ENCODE measurements at places on chromosomes 2 and 18.

DNA sequence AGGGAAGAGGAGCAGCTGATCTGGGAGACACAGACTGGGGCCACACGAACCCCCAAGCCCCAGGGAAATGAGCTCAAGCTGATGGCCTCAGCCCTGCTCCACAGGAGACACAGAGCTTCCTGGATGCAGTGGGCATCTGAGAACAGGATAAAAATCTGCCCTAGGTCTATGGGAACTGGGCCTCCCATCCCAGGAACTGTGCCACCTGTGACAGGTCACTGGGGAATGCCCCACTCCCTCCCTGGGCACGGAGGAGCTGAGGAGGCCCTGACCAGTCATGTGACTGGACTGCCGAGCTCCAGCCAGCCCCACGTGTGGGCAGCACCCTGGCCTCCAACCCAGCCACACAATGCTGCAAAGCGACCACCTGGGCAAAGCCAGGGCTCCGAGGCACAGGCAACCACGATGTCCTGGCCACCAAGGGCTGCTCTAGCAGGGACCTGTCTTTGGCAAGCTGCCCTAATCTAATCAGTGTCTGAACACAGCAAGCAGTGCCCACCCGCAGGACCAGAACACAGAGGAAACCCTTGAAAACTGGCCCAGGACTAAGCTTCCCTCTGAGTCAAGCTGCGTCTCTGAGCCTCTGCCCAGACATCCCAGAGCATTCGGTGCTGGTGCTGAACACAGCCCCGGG is 57.8 kb upstream of the ID2 start:
- no peak for ATAC-seq

DNA sequence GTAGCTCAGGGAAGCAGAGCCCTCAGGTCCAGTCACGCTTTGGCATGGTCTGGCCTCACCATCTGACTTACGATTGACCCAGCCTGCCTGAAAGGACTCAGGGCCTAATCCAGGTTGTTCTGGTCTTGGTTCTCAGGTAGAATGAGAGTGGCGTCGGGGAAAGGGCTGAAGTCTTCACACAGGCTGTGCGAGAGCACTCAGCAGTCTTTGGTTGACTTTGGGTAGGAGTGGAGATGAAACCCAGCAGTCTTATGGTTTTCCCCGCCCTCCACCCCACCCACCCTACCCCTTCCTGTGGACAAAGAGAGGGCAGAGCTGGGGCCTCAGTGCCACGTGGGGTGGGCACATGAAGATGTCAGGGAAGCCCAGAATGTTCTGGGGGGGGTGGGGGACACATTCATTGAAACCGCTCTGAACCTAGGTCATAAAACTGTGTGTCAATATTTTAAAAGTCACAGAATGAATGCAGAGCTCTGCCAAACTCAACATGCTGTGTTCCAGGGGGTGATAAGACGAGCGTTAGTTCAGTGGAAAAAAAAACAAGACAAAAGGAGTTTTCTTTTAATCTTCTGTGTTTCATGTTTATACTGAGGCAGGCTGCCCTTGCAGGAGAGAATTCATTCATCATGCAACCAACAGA is 58.6 kb upstream of the ALPP start:
- ATAC-seq = no peak

DNA sequence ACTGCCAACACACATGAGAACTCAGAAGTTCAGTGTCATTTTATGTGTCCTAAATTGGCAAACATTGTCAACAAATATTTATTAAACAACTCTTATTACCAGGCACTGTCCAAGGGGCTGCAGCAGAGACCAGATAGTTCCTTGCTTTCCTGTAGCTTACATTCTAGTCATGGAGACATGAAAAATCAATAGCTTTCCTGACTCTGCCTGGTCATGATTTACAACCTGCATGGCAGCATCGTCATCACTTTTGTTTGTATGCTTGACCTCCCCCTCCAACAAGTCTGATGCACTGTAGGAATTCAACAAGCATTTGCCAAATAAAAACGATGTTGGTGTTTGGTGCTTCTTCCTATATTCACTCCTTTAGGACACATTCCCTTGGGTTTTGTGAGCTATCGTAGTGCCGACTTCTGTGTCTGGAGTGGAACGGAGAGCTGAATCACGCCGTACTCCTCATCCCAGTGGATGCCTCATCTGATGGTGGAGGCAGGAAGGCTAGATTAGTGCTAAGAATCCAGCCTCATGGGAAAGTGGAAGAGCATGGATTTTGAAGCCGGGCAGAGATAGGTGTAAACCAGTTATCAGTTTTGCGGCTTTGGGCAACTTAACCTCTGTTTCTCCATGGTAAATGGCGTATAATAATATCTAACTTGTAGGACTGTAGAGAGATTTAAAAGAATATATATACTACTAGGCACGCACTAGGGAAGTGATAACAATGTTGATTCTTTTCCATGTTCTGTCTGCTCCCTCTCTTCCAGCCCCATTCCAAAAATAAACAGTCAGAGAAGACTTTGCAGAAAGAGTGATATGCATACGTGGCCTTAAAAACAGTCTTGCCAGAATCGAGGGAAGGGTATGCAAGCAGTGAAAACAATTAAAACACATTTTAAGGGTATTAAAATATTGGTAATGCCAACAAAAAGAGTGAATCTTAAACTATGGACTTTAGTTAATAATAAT is 120.5 kb upstream of the ZFP36L2 start:
- no peak for ATAC-seq

- no peak for ATAC-seq
Measured at GRCh38 chr2:105539331-105539730, 140.5 kb upstream of the FHL2 start.

GRCh38 chr18:24009651-24010333 is 4.8 kb upstream of the TTC39C start:
- ATAC-seq = peak; percentile 80

GRCh38 chr2:200300065-200300464 is 6.4 kb upstream of the SPATS2L start:
- no peak for ATAC-seq

GRCh38 chr18:56019156-56019555 is 431.2 kb upstream of the TCF4 start:
- no peak for ATAC-seq

- no peak for ATAC-seq
Measured at GRCh38 chr2:204187229-204188083, 250.9 kb downstream of the ICOS start.

- ATAC-seq = no peak
Measured at GRCh38 chr2:119071476-119071875, 87.1 kb downstream of the C1QL2 start.

GRCh38 chr2:58634653-58635370 is 393.7 kb upstream of the FANCL start:
- no peak for ATAC-seq

DNA sequence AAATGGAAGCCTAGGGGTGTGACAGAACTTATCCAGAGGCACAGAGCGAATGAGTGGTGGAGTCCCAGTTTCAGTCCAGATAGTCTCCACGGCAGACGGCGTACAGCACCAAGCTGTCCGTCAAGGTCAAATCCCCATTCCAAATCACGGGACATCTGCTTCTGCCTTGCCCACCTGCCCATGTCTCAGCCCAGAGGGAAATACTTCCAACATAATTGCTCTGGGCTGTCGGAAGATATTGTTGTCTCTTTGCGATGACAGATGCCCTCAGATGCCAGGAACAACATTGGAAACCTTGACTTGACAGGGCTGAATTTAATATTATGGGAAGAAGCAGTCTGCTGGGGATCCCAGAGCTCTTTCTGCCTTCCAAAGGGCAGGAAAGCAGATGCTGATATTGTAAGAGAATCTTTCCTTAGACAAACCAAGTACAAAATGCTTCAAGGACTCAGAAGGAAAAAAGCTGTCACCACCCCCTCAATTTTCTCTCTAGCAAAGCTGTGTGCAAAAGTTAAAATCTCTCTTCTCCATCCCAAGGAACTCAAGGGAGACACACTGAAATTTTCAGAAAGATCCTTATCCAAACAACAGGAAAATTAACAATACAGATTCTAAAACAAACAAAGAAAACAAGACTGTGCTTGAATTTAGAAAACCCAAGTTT is 364.0 kb downstream of the LRATD1 start:
- ATAC-seq = no peak

- no peak for ATAC-seq
Measured at GRCh38 chr2:218019411-218020060, 16.7 kb upstream of the TNS1 start.

- no peak for ATAC-seq
Measured at GRCh38 chr2:200077838-200078237, 122.5 kb downstream of the MAIP1 start.

DNA sequence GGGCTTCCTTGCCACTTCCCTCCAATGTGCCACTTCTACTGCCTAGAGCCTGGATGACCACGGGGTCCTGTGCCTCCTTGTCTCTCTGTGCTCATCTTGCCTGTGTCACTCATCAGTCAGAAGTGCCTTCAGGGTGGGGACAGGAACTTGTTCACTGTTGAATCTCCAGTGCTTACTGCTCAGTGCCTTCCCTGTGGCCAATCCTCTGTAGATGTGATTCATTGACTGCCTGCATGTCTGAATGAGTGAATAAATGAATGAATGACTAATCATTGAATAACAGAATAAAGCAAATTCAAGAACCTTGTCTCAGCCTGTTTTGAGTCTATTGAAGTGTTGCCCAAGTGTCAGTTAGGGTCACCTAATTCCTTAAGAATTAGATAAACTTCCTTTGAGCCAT is 42.3 kb upstream of the FAM136A start:
- ATAC-seq = no peak

DNA sequence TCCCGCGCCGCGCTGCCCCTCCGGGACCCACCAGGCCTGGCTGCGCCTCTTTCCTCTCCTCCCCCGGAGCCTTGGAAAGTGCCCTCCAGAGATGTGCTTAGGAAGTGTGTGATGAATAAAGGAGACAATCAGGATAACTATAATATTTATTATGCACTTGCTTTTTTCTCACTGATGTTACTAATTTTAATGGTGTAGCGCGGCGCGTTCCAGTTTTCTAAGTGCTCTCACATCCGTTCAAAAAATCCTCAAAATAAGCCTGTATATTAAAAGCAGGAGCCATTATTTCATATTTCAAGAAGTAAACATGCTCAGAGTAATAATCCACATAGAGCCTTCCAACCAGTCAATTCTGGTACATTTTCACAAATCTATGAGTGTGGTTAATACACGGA is 941 bp upstream of the MPPE1 start:
- ATAC-seq = no peak

GRCh38 chr2:25330937-25331336 is 10.8 kb downstream of the DNMT3A start:
- no peak for ATAC-seq
